ENCODE measurements at places on chromosomes 3 and 15.

DNA sequence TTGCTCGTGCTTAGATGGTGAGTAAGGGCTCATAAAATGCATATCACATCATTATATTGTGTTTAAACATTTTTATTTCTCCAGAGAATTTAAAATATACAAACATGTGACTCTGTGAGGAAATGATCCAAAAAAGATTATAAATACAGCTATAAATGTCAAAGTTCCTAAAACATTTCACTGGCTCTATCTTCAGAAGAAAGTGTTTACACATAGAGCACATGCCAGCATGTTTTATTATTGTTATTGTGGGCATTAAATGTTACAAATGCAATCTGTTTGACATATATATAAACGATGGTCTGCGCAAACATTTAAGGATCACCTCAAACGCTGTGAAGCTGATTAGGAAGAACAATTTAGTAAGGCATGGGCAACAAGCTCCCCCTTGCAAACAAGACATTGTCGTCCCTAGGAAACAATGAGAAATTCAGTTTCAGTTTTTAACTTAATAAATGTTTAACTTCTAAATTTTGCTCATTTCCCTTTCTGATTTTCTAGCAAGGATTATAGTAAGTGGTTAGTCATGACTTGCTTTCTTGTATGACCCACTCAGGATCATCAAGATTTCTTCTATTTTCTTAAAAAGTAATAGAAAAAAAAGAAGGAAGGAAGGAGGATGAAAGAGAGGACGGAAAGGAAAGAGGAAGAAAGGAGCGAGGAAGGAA, 207.5 kb downstream of the SATB1 start:
- no peak for DNase-seq

DNA sequence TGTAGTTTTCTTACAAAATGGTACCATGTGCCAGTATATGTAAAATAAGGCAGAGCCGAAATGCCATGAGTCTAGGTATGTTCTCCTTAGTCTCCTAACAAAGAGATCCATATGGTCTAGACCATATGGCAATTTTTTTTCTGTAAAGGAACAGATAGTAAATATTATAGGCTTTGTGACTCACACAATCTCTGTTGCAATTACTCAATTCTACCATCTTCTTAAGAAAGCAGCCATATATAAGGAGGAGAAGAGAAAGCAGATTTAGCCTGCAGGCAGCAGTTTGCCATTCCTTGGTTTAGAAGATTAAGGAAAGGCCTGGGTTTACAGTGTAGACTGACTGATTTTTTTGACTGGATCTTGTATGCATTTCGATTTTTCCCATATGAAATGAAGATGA, 16.3 kb upstream of the BBX start:
- no peak for DNase-seq

DNA sequence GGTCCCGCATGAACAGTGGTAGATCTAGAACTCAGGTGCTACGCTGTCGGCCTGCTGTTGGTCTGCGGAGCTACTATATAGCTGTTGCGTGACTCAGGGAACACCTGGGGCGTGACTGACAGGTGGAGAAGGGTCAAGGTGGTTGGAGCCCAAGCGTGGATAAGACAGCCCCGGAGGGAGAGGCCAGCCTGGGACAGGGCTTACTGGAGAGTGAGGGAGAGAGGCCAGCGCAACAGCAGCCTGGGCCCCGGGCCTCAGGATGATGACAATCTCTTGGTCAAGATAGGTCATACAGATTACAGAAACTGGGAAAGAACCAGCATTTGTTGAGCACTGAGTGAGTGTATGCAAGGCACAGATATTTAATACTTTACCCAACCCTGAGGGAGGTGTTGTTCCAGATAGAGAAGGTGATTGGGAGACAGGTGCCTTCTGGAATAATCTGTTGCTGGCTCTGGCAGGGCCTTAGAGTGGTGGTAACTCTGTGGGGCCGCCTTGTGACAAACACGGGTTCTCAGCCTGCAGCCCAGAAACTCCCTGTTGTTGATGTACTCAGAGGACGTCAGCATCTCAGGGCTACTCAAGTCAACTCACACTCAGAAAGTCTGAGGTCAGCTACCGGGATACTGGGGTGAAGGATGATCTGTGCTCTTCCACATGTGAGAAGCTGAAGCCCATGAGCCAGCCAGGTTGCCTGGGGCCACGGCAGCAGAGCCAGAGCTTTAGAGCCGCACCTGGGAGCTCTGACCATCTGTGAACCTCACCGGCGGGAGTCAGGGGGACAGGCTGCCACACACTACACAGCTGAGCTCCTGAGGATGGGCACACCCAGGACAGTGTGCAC, 265.4 kb upstream of the HES1 start:
- no peak for DNase-seq

GRCh38 chr15:42688301-42688700, 48.6 kb downstream of the CDAN1 start:
- DNase-seq = no peak

GRCh38 chr15:101232677-101233076, 19.2 kb downstream of the CHSY1 start:
- no peak for DNase-seq

Measured in stimulated activated CD4-positive, alpha-beta T cell treated with anti-CD3 and anti-CD28 coated beads, TNF-alpha, amount 100 ng/mL, for 1 hour (primary cell).